NCI-H2081 treated with DMSO at 0.1 percent for 48 hours (cell line): ENCODE measurements at places on chromosomes 1 and 21.

GRCh38 chr1:31688233-31688918 lies 15.4 kb downstream of the COL16A1 start:
- no peak for DNase-seq

DNA sequence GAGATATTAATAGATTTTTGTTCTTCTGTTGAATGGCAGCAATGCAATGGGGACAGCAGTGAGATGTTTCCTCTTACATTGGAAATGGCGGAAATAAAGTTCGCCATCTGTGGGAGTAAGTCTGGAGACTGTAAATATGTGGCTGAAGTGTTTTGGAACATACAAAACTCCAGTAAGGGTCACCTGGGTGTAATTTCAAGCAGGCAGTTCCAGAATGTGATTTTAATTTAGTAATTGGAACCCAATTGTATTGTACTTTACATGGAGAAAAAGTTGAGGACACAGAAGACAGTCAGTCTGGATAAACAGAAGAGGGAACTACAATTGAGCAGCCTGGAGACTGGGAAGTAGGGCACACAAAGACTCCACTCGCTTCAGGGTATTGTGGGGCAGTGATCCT lies 108.6 kb downstream of the NTMT2 start:
- DNase-seq, result no peak

DNA sequence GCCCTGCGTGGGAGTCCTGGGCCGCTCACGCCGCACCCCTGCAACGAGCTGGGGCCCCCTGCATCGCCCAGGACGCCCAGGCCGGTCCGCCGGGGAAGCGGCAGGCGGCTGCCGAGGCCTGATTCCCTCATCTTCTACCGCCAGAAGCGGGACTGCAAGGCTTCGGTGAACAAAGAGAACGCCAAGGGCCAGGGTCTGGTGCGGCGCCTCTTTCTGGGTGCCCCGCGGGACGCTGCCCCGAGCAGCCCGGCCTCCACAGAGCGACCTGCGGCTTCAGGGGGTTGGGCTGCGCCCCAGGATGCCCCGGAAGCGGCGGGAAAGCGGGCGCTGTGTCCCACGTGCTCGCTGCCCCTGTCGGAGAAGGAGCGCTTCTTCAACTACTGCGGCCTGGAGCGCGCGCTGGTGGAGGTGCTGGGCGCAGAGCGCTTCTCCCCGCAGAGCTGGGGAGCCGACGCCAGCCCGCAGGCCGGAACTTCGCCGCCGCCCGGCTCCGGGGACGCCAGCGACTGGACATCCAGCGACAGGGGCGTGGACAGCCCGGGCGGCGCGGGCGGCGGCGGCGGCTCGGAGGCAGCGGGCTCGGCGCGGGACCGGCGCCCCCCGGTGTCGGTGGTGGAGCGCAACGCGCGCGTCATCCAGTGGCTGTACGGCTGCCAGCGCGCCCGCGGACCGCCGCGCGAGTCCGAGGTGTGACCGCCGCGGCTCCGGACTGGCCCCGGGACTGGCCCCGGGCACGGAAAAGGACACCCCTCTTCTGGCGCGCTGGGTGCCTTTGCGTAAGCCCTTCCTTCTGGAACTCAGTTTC lies 2.7 kb downstream of the FAM110D start:
- no peak for DNase-seq

GRCh38 chr1:38297842-38298241 lies 251.2 kb upstream of the POU3F1 start:
- no peak for DNase-seq

DNA sequence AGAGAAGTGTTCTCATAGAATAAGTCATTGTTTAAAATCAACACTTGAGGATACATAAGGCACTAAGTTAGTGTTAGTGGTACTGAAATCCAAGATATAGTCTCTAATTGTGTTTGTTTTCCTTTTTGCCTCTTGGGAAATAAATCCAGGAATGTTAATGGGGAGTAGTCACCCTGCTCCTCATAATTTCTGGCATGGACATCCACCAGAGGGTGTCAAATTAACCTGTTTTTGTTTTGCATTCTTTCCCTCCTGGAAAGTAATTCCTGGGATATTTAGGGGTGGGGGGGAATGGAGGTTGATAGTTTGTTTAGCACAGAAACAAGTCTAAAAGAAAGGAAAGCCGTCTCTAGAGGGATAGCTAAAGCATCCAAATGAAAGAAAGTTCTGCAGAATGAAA lies 87.8 kb upstream of the MAP1LC3C start:
- no peak for DNase-seq

GRCh38 chr1:44673675-44674112 lies 587 bp downstream of the TMEM53 start:
- no peak for DNase-seq

GRCh38 chr1:233086961-233087881 lies 136.8 kb downstream of the NTPCR start:
- no peak for DNase-seq

- DNase-seq, result peak; percentile 85
Measured at GRCh38 chr1:36224537-36225282, 467 bp downstream of the THRAP3 start.

GRCh38 chr1:202069662-202070061 lies 53.1 kb upstream of the GPR37L1 start:
- no peak for DNase-seq

- DNase-seq, result no peak
Measured at GRCh38 chr1:207397525-207397926, 56.6 kb upstream of the CR2 start.

GRCh38 chr1:204313675-204314074 lies 46.1 kb downstream of the PLEKHA6 start:
- peak; percentile 42 for DNase-seq

- DNase-seq, result no peak
Measured at GRCh38 chr1:158075078-158075477, 81.6 kb downstream of the KIRREL1 start.

DNA sequence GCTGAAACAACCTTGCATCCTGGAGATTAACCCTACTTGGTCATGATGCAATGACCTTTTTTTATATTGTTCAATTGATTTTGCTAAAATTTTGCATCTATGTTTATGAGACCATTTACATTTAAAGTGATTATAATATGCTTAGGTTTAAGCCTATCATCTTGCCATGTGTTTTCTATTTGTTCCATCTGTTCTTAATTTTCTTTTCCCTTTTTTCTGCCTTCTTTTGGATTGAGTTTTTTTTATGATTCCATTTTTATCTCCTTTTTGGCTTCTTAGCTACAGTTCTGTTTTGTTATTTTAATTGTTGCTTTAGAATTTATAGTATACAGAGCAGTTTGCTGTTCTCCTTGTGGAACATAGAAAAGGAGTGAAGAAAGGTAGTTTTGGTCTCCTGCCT lies 385.1 kb upstream of the USP24 start:
- DNase-seq, result no peak

DNA sequence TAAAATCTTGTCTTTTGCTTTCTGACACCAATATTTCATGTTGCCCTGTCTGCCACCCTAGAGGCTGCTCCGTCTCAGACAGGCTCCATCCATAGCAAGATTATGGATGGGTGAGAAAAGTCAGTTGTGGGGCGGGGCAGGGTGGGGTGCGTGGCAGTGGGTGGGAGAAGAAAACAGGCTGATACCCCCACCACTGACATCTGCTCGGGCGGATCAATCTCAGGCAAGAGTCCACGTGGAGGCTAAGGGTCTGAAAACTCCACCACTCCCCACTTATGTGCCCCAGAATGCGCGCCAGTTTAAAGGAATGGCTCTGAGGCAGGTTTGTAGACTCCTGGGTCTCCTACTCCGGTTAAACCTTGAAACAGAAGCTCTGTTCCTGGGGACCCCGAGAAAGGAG lies 101.5 kb downstream of the HLCS start:
- no peak for DNase-seq

DNA sequence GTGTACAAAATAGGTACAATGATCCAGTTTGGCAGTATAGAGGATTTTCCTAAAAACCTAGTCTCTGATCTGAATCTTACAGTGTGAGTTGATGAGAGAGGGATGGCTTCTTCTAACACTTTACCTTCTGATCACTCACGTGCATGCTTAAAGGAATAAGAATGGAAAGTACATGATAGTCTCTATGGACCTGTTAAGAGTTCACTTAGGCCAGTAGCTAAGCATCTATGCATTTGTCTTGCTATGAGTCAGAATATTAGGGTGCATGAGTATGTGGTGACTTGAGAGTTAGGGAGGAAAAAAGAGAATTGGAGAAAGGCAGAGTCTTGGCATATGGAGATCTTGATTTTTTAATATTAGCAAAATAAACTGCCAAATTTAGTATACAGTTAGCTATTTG lies 206.3 kb downstream of the COL11A1 start:
- DNase-seq, result no peak

DNA sequence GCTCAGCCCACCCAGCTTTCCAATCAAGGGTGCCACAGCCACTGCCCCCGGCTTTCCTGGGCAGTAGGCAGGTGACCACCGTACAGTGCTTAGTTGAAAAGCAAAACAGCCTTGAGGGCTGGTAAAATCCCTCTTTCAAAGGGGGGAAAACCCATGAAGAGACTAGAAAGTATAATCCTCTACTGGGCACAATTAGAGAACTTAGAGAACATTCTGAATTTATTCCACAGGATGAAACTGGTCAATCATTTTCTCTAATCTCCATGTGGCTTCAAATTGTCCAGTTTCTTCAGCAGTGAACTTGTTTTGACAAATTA lies 15.3 kb upstream of the LRRC47 start:
- DNase-seq, result no peak

DNA sequence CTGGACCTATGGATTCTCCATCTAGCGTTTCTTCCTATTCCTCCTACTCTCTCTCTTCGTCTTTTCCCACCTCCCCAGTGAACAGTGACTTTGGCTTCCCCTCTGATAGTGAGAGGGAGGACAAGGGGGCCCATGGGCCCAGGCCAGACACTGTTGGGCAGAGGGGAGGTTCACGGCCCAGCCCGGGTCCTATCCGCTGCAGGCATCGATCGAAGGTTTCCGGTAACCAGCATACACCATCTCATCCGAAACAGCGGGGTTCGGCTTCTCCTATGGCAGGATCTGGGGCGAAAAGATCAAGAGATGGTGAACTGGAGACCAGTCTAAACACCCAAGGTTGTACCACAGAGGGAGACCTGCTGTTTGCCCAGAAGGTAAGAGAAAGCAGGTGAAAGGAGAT lies 906 bp downstream of the CIART start:
- no peak for DNase-seq

- no peak for DNase-seq
Measured at GRCh38 chr1:99292886-99293285, 28.6 kb downstream of the PLPPR4 start.

- DNase-seq, result no peak
Measured at GRCh38 chr1:20476265-20477038, 9.6 kb downstream of the CAMK2N1 start.

DNA sequence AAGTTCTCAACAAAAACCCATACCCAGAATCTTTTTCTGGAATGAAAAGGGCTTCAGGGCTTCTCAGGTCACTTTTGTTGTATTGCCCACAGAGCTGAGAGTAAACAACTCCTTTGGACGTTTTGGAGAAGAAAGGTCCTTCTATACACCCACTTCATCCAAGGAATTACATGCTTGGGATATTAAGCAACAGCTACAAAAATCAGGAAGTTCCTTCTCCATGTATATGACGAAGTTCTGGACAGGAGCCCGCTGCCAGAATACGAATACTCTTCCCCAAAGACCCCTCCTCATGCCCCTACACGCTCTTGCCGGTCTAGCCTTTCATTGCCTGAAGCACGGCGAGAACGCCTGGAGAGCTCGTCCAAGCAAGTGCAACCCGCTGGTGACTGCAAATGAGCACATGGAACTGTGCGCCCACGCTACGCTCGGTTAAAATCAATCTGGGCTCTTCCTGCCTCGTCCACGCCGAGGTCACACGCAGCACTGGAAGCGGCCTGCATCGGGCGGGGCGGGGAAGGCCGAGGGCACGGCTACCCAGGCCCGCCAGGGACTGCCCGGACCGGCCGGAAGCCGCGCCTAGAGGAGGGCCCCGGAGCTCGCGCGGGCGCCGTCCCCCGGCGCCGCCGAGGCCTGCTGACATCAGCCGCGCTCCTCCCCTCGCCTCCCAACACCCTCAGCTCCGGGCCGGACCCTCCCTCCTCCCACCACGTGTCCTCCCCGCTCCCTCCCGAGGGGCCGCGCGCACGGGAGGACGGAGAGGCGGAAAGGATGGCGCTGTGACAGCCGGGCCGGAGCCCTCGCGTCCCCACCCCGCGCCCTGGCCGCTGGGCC lies at the start of gene POGK:
TSS of gene POGK (plus strand) at position 710 of the 834 bp plus-strand sequence. CDS start 1,482 bp downstream, outside the sequence.
- peak; percentile 67 for DNase-seq

GRCh38 chr1:166918088-166918955 lies 42.3 kb upstream of the TADA1 start:
- DNase-seq, result no peak

DNA sequence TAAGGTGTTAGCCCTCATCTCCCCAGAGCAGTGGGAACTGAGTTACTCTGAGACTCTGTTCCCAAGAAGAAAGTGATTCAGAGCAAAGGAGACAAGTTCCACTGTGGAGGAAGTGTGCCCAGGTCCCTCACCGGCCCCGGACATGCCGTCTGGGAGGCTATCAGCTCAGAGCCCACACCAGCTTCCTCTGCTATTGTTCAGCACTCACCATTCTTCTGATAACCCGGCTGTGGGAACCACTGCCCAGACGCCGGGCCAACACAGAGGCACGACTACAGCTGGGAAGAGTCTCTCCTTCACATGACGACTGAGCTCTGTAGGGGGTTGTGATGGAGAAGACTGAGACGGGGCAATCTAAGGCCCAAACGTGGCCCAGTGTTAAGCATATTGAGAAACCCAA lies 34.2 kb upstream of the GJA5 start:
- no peak for DNase-seq

GRCh38 chr1:157993147-157993917 lies at the start of gene KIRREL1:
Gene KIRREL1 (plus strand): TSS chr1:157993645. CDS start chr1:157993677, 32 bp downstream.
- no peak for DNase-seq

DNA sequence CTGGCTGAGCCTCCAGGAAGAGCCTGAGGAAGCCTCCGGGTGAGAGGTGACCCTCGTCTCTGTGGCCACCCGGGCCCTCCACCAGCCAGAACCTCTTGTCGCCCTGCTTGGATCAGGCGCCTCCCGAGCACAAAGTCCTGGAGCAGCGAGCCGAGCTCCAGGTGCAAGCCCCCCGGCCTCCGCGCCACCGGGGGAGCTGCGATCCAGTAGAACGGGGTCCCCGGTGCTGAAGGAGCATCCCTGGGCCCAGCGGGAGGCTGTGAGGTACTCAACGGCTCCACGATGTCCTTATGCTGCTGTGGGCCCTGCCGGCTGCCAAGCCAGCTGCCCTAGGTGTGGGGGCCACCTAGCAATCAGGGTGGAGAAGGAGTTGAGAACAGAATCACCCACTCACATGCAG lies 102.8 kb downstream of the PRDM16 start:
- DNase-seq, result no peak

- DNase-seq, result no peak
Measured at GRCh38 chr1:9630331-9631111, 21.0 kb upstream of the PIK3CD start.

- no peak for DNase-seq
Measured at GRCh38 chr1:60977661-60978060, 104.7 kb upstream of the NFIA start.

GRCh38 chr1:204092632-204093420 lies 19.9 kb downstream of the SOX13 start:
- DNase-seq, result no peak

GRCh38 chr1:175862408-175862807 lies 119.0 kb upstream of the TNR start:
- DNase-seq, result no peak

GRCh38 chr1:85344256-85344694 lies 67.8 kb upstream of the BCL10 start:
- DNase-seq, result no peak

- DNase-seq, result no peak
Measured at GRCh38 chr1:162349635-162350330, 26.9 kb downstream of the SPATA46 start.

GRCh38 chr1:40338745-40339419 lies 21.8 kb upstream of the COL9A2 start:
- DNase-seq, result peak; percentile 57
